D721Med (cell line): ENCODE measurements at places on chromosomes 7 and 10.

DNA sequence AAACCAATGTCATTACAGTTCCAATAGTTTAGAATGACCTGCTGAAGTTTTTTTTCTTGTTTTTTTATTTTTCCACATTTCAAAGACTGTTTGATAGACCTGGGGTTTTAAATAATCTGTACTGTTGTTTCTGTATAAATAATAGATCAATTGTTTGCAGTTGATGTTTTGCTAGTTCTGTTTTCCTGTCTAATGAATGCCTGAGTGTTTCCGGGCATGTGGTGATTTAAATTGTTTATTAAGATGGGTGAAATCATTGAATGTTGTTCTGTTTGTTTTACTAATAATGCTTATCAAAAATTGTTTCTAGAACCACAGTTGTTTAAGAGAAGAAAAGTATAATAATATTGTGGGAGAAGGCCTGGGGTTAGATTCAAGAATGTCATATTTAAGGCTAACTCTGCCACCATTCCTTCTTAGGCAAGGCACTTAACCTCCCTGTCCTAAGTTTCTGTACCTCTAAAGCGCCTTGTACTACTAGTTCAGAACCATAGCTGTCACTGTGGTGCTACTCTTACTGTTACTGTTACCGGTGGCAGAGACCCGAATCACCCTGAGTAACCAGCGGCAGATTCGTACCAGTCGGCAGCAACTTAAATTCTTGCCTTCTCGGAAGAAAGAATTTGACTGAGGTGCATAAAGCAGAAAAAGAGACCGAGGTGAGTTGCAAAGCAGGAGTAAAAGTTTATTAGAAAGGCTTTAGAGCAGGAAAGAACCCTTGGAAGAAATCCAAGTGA, 1014.1 kb downstream of the REEP3 start:
- no peak for DNase-seq

- DNase-seq = no peak
Observed at GRCh38 chr10:68135362-68135761, 26.1 kb downstream of the MYPN start.

DNA sequence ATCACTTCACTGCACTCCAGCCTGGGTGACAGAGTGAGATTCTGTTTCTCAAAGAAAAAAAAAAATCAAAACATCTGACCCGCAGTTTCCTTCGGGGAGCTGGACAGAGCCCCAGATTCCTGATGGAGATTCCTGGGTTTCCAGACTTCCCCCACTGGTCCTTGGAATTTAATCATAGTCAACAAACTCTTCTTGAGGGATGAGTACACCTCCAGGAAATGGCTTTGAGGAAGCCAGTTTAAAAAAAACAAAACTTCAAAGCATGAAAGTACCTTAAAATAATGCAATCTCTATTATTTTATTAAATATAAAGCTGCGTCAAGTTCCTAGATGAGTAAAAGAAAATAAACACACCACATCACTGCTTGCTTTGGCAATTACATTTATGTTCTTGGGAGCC, 1.2 kb upstream of the MAD1L1 start:
- no peak for DNase-seq

DNA sequence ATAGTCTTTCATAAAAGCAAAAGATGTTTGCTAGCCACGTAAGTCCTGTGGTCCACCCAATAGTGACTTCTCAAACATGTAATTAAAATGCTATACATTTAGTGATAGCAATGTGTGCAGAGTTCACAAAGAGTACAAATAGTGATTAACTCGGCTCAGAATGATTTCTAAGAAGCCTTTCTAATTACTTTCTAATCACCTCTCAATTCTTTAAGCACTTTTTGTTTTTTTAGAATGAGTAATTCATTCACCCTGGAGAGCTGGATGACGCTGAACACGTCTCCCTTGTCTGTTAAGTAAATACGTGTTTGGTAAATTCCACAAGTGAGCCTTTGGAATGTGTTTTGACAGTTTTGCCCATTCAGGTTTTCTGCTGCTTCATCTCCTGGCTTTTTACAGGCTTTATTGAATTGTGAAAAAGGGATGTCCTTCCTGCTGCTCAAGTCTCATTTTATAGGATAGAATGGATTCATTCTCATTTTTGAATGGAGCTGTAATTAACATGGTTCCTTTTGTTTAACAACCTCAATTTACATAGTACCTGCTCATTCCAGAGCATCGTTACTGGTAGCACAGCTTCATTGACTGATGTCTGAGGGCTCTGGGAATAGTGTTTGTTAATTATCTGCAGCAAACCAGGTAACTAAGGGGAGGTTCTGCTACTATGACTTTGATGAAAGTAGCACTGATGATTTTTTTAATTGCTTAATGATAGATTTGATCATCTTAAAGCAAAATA, 212.1 kb downstream of the VTI1A start:
- no peak for DNase-seq

- DNase-seq = no peak
Observed at GRCh38 chr10:35711615-35712411, 69.7 kb upstream of the FZD8 start.

GRCh38 chr7:75042831-75043703, 30.5 kb downstream of the RCC1L start:
- no peak for DNase-seq

DNA sequence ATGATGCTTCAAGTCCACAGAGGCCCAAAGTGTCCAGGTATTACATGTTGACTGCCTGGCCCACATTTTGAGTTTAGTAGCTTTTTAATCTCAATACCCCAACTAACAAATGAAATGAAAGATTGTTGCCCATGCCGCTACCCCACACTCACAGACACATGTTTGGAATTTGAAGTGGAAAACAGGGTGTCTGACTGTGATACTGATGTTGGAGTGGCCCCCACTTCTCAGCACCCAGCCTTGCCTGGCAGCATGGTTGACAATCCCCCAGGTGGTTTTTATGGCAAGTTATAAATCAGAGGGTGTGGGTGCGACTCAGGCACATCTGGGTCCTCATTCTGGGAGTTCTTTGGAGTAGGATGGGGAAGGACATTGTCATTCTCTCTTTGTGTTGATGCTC, 314.7 kb upstream of the ZNF32 start:
- no peak for DNase-seq

- no peak for DNase-seq
Observed at GRCh38 chr7:122468945-122469344, 164.4 kb upstream of the FEZF1 start.

GRCh38 chr10:63286754-63287264, 153.7 kb downstream of the NRBF2 start:
- DNase-seq = no peak

DNA sequence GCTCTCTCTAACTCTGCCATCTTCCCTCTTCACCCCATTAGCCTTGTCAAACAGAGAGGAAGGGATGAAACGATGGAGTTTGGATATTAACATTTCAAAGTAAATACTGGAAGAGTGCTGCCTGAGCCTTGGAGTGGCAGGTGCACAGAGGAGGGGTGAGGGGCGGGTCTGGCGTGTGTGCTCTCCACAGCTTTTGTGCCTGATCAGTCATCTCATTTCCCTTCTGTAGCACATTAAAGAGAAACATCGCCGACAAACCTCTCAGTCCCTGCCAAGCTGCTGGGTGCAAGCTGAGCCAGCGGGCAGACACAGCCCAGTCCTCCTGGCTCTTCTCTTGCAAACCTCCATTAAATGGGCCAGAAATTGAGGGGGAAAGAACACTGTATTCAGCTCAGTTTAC, 76.2 kb downstream of the SLIT1 start:
- DNase-seq = no peak

DNA sequence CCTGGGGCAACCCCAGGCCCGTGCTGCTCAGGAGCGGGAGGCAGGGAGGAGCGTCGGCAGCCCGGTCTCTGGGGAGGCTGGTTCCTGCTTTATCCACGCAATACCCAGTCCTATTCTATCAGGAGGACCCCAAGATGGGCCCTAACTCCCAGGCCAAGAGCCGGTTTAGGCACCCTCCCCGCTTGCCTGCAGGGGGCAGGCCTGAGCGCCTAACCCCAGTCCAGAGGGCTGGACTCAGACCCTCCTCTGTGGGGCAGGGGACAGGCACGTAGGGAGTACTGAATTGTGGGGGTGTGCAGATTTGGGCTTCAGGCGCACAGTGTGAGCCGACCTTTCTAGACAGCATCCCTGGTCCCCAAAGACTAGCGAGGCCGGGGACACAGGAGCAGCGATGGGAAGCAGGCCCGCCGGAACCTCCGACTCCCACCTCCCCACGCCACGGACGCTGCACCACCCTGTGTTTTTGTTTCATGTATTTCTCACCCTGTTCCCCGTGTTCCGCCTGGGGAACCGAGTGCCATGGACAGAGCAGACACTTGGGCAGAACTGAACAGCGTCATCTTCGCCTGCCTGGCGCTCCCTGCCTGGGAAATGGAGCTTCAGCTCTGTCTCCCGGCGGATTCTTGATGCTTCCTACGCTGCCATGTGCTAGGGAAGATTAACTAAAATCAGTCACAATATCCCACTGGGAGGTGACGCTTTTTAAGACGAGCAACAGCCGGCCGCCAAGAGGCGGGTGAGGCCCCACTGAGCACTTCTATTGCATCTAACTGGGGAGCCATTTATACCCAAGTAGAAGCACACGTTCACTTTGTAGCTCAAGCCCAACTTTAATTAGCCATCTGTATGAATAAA, 5.3 kb downstream of the NUDT1 start:
- DNase-seq = peak; percentile 74

GRCh38 chr10:28837613-28838390, 160.5 kb downstream of the BAMBI start:
- no peak for DNase-seq

DNA sequence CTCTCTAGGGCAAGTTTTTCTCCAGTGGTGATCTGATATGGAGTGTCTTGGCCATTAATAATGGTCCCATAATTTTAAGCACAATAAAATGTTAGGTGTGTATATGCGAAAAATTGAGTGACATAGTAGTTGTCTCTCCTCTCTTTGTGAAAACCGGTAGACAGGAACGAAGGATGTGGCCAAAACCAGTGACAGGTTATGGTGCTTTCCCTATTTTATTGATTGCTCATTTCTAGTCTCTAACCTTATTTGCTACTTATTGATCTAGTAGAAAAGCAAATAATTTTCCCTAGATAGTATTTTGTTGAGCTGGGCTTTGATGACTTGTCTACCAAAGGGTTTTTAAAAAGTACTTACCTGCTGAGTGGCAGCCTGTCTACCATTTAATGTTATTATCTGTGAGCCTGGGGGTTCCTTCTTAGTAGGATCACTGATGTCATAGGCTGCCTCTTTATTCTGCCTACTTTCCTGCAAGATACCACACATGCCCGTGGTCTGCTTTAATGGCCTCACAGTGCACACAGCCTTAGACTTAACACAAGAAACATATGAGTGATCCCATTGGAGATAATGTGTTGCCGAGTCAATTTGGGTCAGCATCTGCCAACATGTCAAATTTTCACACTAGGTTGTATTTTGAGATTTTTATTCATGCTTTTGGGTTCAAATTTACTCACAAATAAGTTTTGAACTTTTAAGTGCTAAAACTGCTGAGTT, 100.0 kb downstream of the AUTS2 start:
- no peak for DNase-seq

- no peak for DNase-seq
Observed at GRCh38 chr10:14611968-14612693, 162.6 kb downstream of the FAM107B start.

DNA sequence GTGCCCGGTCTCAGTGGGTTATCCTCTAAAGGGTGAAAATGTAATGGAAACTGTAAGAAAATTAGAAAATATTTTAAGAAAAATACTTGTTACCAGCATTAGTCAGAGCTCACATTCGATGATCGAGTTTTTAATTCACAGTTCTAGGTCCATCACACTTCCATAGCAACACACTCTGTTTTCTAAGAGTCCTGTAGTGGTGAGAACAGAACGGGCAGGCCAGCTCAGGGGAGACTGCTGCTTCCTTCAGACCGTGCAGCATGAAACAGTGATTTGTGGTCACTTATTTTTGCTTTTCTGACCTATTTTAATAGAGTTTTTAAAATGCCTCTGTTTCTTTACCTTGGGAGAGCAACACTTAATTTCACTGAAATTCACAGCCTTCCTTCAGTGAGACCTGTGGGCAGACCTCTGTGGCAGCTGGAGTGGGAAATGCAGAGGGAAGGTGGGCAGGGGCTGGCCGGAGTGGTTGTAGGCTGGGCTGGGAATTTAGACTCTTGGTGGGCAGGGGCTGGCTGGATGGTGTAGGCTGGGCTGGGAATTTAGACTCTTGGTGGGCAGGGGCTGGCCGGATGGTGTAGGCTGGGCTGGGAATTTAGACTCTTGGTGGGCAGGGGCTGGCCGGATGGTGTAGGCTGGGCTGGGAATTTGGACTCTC, 1.5 kb downstream of the SUN1 start:
- DNase-seq = no peak

DNA sequence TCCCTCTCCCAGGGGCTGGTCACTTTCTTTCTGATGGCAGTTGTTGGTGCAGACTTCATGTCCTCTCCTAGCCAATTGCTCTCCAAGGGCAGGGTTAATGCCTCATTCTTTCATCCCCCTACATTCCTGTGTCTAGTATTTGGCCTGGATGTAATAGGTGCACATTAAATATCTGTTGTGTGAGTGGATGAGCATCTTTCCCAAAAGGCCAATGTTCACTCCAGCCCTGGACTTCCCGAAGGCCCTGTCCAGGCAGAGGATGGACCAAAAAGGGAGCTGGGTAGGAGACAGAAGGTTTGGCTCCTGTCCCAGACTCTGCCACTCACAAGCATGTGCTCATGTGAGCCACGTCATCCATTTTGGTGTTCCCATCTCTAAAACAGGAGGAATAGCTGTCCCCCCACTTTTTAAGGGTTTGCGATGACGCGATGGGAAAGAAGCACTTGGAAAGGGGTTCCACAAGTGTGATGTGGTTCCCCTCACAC, 47.5 kb downstream of the RGS10 start:
- no peak for DNase-seq

DNA sequence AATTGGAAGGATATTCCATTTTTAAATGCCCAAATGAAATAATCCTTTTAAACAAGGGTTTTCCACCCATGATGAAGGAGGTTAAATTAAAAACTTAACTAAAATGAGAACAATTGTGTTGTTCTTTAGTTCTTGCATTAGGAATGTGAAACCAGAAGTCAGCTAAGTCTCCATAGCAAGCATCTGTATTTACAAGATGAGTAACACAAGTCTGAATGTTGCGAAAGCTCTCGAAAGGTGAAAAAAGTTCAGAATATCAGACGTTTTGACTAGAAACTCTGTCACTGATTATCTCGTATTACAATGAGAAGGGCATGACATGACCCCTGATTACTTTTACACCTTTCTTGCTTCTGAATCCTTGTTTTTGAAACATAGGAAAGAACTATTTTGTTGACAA, 149.6 kb downstream of the BICC1 start:
- no peak for DNase-seq
